ENCODE measurements at places on chromosomes 7 and 10.

- no peak for DNase-seq
Observed at GRCh38 chr7:112511451-112512202, 30.8 kb downstream of the LSMEM1 start.

DNA sequence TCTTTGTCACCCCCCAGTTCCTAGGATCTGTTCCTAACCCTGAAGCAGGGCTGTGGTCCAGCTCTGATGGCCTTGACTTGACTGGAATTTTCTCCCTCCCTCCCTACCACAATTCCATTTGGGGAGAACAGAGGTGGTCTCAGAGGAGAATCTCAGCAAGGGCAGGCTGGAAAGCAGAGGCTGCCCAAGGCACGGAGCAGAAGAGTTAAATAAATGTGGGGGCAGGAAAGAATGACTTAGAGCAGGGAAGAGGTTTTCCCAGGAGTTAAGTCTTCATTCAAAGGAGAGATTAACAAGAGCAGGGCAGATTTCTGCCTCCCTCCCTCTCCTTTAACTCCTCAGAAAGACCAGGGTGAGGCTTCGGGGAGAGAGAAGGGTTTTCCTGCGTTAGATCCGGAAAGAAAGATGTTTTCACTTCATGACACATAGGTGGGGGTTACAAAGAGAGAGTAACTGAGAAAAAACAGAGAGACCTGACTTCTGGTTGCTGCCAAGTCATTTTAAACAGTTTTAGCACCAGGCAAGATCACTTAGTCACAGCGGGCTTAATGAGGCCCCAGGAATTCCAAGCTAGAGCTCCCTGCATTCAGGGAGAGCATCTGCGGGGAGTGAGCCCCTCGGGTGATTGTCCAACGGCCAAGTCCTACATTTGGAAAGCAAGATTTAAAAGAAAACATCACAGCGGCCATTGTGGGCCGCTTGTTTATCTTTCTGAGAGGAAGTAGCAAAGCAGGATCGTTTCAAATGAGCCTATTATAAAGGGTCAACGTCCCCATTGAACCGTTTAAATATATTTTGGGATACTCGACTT is 78.7 kb downstream of the ARHGAP22 start:
- DNase-seq = no peak

GRCh38 chr7:136617176-136617575 is 251.3 kb upstream of the CHRM2 start:
- DNase-seq = no peak

DNA sequence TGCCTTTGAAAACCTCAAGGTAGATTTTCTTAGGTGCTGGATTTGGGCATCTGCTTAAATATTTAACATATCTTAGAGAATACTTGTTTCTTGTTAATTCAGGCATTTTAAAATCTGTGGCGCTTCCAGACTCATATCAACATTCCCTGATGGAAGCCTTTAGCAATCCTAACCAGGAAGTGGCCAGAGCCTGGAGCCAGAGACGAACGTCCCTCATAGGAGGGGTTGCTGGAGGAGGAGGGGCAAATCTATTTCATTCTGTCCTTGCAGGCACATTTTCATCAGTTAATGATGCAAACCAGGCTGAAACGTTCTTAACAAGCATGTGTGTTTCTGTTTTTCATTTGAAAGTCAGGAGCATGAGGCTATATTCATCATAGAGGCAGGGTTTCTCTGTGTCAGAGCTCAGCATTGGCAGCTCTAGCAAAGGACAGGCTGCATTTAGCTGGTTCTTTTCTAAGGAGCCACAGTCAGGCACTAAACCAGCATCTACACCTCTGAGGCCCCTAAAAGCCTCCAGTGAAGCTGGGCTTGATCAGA is 17.8 kb upstream of the IFIT2 start:
- no peak for DNase-seq

GRCh38 chr10:49612513-49613164 is 1.2 kb upstream of the CHAT start:
- DNase-seq = no peak
